ENCODE measurements at places on chromosomes 12 and 14.
A peak's percentile ranks its signal among the peaks of the same experiment; 100 is the strongest.

GRCh38 chr12:122327494-122328385 lies 61.4 kb upstream of the VPS33A start:
- no peak for DNase-seq

DNA sequence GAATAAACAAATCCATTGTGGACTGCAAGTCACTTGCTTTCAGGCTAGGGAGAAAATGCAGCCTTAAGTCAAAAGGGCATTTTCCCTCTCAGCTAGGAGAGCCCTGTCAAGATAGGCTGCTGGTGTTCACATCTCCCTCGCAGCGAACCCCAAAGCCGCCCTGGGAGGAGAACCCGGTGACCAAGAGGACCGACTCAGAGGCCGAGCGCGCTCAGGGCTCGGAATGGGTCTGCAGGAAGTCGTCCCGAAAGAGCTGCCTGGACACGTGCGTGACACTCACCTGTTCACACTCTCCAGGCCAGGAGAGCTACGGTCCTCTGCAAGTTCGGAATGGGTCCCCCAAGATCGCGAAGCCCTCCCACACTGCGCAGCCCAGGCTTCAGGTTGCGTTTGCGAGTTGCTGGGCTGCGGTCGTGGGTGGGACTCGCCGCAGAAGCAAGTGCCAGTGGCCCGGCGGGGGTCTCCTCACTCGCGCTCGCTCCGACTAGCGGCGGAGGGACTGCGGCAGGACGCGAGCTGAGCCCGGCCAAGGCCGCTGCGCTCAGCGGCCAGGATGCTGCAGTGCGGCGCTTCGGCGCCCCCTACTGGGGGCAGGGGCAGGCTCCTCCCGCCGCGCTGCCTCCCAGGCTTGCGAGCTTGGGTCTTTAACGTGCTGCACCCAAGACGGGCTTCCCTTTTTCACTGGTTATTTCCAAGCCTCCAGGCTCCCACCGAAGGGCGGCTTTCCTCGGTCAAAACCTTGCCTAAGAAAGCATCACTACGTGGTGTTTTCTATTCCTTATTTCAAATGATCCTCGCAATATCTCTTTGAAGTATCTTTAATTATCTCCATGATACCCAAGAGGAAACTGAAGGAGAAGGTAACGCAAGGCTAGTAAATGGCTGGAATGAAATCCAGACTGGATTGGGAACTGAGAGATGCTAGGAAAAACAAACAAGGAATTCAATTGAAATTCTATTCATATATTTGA lies at the start of gene RERG:
RERG (minus strand) TSS at position 503 of the 971 bp plus-strand sequence. CDS start 3,928 bp downstream, outside the sequence.
- peak; percentile 49 for DNase-seq

GRCh38 chr14:61183196-61183885 lies 97.8 kb downstream of the TMEM30B start:
- no peak for DNase-seq

DNA sequence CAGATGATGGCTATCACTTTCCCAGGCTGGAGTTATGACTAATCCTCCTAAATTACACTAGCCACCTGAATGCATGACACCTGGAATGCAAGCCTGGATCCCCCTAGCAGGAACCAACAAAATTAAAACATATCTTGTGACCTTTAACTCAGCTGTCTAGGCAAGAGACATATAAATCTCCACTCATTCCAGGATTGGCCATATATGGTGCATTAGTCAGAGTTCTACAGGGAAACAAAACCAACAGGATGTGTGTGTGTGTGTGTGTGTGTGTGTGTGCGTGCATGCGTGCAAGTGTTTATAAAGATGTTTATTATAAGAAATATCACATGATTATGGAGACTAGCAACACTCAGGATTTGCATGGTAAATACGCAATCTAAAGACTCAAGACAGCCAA lies 212.8 kb downstream of the KIF21A start:
- DNase-seq, result no peak

GRCh38 chr12:38892087-38892786 lies 13.2 kb downstream of the CPNE8 start:
- no peak for DNase-seq

- no peak for DNase-seq
These were observed 20.9 kb downstream of the HIP1R start for GRCh38 chr12:122855928-122856831.

GRCh38 chr12:48680861-48681260 lies 1.2 kb downstream of the KANSL2 start:
- no peak for DNase-seq

DNA sequence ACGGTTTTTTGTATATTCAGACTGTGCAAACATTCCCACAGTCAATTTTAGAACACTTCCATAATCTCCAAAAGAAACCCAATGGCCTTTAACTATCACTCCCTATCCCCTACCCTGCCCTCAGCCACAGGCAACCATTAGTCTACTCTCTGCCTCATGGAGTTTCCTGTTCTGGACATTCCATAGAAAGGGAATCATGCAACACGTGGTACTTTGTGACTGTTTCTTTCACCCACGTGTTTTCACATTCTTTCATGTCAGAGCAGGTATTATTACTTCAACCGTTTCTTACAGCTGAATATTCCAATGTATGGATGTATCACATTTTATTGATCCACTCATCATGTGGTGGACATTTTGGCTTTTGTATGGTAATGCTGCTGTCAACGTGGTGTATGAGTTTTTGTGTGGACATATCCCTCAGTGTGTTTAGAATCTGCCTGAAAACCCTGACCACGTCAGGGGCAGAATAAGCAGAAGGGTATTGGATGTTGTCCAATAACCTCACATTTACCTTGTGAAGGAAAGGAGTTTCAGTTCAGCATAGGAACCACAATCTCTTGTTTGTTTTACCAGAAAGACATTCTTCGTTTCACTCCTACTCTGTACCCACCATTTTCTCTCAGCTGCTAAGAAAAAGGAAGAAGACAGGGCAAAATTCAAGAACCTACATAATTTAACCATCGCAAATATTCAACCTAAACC lies 107.5 kb upstream of the DYRK2 start:
- no peak for DNase-seq

GRCh38 chr12:23354800-23355199 lies 594.7 kb downstream of the SOX5 start:
- DNase-seq, result no peak

DNA sequence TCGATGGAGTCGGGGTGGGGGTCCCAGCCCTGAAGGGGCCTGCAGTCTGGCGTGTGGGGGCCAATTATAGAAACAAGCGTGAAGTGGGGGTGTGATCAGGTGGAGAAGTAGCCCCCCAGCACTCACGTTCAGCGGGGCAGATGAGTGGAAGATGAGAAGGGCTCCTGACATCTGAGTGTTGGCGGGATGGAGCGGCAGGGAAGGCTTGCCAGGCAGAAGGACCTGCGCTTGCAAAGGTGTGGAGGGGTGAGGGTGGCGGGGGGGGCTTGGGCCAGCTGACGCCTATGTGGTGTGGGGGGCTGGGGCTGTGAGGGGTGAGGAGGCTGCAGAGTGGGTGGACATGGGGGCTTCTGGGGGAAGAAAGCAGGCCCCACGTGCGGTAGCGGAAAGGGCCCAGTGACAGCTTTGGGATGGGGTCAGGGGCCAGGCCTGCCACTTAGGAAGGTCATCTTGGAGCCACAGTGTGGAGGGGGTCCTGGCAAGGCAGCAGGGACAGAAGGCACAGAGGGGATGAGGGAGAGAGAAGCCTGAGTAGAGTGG lies 22.2 kb upstream of the BEGAIN start:
- no peak for DNase-seq

DNA sequence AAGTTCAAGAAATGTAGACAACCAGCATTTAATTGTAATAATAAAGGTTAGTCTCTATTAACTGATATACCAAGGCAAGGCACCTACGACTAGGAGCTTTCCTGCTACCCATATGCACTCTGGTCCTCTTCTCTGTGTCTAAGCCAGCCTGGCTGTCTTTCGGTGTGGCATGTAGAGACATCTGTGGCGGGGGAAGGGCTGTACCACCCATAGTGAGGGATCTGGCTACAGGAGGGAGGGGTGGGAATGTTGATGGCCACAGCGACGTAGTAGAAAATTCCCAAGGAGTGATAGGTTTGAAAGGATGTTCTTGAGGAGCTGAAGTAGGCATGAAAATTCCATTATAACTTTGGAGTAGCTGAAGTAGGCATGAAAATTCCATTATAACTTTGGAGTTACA lies 344.2 kb downstream of the ATP23 start:
- no peak for DNase-seq

DNA sequence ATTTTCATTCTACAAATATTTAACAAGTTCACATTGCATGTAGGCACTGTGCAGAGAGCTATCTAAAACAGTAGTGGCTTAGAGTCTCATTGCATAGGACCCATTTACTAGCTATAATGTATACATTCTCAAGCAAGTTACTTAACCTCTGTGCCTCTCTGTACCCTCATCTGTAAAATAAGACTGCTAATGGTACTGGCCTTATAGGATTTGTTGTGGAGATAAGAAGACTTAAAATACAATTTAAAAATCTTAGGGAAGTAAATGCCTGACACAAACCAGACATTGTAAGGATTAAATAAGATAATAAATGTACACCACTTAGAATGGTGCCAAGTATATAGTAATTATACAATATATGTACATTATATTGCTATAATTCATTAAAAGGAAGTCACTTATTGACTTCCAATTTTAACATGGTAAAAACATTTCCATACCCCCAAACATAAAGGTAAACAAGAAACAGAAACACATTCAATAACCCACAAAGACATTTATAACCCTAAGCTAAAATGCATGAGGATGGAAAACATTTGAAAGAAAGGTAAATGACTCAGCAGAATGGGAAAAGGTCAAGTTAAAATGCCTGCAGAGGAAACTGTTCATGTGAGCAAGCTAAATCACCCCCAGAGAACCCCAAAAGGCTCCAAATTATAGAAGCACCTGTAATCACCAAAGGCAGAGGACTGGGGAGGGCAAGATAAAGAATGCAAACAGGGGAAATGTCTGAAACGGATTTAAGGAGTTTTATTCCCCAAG lies 30.8 kb downstream of the RPS6KA5 start:
- no peak for DNase-seq

GRCh38 chr12:53004582-53004981 lies 1.7 kb upstream of the EIF4B start:
- DNase-seq, result no peak

GRCh38 chr14:97219431-97220017 lies 422.3 kb downstream of the VRK1 start:
- no peak for DNase-seq

GRCh38 chr12:112107306-112108201 lies 1.0 kb downstream of the NAA25 start:
- DNase-seq, result no peak

DNA sequence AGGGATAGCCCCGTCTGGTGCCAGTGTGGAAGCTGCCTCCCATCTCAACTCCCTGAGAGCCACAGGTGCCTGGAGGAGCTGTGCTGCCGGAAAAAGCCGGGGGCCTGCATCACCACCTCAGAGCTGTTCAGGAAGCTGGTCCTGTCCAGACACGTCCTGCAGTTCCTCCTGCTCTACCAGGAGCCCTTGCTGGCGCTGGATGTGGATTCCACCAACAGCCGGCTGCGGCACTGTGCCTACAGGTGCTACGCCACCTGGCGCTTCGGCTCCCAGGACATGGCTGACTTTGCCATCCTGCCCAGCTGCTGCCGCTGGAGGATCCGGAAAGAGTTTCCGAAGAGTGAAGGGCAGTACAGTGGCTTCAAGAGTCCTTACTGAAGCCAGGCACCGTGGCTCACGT lies 25.5 kb upstream of the P2RX4 start:
- peak; percentile 81 for DNase-seq

GRCh38 chr14:101373690-101374295 lies 187.5 kb upstream of the DIO3 start:
- no peak for DNase-seq

DNA sequence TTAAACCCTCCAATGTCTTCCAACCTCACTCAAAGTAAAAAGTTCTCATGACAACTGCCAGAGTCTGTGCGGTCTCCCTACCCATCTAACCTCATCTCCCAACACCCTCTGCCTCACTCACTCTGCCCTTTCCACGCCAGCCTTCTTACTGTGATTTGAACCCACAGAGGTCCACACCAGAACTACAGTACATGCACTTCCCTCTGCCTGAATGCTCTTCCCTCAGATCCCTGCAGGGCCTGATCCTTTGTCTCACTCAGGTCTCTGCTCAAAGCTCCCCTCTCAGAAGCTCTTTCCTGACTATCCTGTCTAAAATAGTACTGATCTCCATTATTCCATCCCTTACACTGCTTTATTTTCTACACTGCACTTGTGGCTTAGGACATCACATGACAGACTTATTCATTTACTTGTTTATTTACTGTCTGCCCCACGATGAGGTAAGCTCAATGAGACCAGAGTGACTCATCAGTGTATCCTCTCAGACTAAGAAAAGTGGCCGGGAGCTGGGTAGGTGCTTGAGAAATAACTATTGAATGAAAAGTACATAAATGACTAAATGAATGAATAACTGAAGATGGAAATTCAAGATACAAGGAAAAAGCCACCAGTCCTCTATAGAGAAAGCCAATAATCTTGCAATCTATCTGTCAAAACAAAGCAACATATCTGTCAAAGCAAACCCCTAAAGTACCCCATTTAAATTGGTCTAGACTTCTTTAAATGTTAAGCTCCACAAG lies 17.1 kb downstream of the POMT2 start:
- DNase-seq, result no peak

DNA sequence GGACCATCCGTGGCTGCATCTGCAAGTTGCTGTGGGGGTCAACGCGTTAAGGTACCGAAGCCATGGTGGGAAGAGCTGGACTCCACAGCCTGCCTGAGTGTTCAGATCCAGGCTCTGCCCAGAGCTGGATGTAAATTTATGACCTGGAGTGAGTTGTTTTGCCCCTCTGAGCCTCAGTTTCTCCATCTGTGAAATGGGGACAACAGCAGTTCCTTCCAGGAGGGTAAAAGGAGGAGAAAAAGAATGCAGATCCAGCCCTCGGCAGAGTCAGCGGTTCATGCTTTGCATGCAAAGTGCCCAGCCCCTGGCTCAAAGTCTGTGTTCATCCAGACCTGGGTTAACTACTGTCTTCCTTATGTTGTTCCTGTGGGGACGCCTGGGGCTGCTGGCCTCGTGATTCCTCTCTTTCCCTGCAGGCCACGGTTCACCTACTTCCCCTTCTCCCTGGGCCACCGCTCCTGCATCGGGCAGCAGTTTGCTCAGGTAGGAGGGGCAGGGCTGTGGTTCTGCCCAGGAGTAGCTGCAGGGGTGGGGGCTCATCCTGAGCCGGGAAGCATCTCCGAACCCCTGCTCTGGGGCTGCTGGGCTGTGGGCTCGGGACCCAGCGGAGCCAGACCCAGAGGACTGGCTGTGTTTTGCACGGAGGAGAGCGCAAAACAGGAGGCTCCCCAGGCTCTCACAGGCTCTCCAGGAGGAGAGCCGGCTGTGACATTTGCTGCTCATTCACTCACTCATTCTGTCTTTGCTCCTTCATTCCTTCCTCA lies 41.9 kb downstream of the CYP46A1 start:
- no peak for DNase-seq

GRCh38 chr14:91149462-91149861 lies 35.6 kb downstream of the DGLUCY start:
- no peak for DNase-seq

- peak; percentile 48 for DNase-seq
These were observed 3.0 kb upstream of the KRT6A start for GRCh38 chr12:52496054-52496453.

- no peak for DNase-seq
These were observed 135.6 kb downstream of the ESR2 start for GRCh38 chr14:64158608-64159007.

- no peak for DNase-seq
These were observed 3.8 kb downstream of the CS start for GRCh38 chr12:56296295-56296694.
